Activated CD4-positive, alpha-beta T cell treated with anti-CD3 and anti-CD28 coated beads for 4 hours (primary cell): ENCODE measurements at places on chromosomes 2 and 18.

DNA sequence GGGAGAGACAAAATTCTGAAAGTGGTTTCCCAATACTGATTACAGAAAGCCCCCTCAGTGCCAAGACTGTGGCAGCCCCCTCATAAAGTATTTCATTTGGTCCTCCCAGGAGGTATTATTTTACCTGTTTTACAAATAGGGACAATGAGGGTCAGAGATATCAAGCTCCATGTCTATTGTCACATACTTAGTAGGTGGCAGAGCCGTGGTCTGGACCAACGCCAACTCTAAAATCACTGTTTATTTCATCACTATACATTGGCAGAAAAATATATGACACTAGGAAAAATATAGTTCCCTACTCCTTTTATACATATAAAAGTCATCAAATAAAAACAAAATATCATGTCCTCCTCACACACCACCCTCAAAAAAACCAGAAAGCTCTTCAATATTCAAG, 68.6 kb downstream of the DHRS9 start:
- no peak for DNase-seq

GRCh38 chr18:39297225-39297624, 1731.6 kb upstream of the CELF4 start:
- DNase-seq = no peak

DNA sequence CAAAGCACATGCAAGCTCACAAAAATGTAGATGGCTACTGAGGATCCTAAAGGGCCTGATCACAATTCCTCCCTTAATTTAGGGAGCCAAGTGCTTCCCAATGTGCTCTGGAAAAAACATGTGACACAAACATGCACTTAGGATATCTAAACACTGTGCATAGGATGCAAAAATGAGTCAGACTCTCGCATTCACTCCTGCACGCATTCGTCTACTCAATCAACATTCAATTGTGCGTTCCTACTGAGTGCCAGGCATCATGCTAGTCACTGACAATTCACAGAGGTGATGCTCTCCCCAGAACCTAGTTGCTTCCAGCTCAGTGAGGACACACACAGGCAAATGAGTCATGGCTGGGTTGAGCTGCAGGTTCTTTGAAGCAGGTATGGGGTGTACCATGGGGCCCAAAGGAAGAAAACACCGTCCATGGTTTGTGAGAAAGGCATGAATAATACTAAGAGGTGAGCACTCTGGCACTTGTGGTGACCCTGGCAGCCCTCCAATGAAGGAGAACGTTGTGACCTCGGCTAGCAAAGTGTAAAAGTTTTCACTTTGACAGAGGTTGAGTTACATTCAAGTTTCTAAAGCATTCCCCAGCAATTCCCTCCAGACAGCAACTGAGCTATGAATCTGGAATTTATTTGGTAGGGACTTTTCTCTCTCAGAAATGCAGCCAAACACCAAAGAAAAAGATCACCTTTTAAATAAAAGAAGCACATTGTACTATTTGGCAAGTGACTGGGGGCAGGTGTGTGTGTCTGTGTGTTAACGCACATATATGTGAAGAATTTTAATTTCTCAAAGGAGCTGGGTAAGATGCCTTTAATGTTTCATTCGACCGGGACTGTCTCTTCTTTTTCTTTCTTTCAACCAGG, 173.3 kb downstream of the ALPK2 start:
- no peak for DNase-seq

DNA sequence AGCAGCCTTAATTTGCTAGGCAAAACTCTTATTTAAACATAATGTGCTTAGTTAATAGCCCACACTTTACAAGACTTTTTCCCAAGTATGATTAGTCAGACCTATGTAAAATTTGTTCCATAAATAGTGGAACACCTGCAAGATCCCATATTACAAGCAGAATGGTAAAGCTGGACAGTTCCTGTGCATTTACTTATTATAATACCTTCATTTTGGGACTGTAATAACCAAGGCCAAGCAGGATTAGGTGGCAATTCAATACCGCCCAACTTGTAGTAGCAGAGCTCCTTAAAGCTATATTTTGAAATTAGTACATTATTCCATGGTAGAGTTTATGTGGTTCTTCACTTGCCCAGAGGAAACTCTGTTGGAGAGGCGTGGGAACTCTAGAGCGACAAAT, 431.5 kb upstream of the MMADHC start:
- DNase-seq = no peak

- DNase-seq = no peak
These were observed 38.5 kb upstream of the ATP8B1 start for GRCh38 chr18:57841568-57841967.

DNA sequence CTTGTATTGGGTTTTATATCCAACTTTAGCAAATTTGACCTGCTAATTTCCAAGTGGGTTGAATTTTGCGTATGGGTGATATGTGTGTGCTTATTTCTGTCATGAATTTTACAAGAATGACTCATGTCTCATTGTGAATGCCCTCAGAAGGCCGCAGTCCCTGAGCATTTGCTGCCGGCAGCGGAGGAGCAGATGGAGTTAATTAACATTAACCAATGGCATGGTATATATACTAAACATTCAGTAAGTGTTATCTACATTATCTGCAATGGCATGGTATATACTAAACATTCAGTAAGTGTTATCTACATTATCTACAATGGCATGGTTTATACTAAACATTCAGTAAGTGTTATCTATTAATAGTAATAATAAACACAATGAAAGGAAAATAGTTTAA, 90.1 kb downstream of the DOK6 start:
- no peak for DNase-seq

DNA sequence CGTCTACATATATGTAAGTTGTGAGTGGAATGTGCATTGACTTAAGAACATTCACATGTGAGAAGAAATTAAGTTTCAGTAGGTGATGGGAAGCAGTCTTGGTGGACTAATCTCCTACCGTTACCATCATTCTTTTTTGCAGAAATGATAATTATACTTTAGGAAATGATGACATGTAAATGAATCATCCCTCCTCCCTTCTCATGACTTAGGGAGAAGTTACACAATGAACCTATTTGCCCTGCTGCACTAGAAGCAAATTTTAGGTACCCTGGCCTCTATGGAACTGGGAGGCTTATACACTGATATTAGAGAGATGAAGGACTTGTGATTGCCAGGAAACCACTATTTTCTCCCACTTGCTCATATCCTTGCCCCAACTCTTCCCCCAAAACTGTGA, 214.2 kb downstream of the CALCRL start:
- DNase-seq = no peak

- no peak for DNase-seq
These were observed 213.0 kb downstream of the PID1 start for GRCh38 chr2:229057976-229058553.

DNA sequence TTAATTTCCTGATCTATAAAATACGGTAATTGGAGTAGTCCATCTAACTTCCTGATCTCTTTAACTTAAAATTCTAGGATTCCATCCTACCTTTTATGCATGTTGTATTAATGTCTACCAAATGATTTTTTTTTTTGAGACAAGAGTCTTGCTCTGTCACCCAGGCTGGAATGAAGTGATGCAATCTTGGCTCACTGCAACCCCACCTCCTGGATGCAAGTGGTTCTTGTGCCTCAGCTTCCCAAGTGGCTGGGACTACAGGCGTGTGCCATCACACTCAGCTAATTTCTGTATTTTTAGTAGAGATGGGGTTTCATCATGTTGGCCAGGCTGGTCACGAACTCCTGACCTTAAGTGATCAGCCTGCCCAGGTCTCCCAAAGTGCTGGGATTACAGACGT, 47.8 kb downstream of the CFAP36 start:
- DNase-seq = no peak

DNA sequence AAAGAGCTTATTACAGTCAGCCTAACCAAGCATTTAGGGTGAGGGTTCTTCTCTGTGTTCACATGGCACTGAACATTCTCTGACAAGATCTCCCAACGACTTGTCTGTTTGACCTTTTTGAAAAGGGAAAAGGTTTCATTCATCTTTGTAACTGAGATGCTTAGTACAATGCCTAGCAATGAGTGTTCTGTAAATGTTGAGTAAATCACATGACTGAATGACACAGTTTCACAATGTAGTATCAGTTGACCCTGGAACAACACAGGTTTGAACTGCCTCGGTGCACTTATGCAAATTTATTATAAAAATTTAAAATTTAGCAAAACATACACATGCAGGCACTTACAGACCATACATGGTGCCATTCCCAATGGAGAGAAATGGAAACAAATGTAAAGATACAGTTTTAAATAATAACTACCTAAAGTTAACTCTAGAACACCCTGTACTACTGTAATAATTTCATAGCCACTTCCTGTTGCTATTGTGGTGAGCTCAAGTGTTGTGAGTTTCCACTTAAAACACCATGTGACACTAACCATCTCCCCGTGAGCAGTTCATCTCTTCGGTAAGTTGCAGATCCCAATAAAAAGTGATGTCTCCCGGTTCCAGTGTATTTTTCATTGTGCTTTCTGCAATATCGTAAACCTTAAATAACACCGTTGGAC, 34.1 kb upstream of the VWC2L start:
- DNase-seq = no peak

DNA sequence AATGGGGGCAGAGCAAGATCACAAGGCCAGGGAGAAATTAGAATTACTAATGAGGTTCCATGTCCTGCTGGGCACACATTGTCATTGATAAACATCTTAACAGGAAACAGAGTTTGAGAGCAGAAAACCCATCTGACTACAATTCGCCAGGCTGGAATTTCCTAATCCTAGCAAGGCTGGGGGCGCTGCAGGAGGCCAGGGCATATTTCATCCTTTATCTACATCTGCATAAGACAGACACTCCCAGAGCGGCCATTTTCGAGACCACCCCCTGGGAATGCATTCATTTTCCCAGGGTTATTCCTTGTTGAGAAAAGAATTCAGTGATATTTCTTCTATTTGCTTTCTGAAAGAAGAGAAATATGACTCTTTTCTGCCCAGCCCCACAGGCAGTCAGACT, 152.7 kb downstream of the SUCLG1 start:
- no peak for DNase-seq
